CD4-positive, alpha-beta T cell (primary cell): ENCODE measurements at places on chromosomes 1 and 21.

GRCh38 chr1:35379317-35380000, 111.0 kb downstream of the ZMYM4 start:
- no peak for DNase-seq

DNA sequence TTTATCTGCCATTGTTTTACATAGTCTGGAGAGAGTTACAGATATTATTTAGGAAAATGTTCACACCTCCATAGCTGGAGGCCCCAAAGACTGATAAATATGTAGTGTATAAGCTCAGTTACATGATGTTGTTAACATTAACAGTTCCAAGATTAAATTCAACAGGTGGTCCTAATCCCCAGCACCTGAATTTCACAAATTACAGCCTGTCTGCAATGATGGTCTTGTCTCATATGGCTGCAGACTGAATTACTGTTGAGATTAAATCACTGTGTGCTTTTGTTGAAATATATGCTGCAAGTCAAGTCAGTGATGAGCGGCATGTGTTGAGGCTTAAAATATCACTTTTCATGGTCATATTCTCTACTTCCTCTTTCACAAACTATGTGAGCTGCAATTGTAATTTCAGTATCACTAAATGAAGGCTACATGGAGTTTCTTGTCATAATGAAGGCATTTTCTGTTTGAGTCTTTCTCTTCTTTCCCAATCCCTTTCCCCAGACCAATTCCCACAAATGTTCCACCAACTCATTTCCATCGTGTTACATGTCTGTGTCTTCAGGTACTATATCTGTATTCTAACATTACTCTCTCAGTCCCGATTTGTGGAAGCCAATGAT, 4.2 kb downstream of the ST6GALNAC5 start:
- no peak for DNase-seq

GRCh38 chr1:10208537-10208936, 1.8 kb upstream of the KIF1B start:
- DNase-seq, result no peak

DNA sequence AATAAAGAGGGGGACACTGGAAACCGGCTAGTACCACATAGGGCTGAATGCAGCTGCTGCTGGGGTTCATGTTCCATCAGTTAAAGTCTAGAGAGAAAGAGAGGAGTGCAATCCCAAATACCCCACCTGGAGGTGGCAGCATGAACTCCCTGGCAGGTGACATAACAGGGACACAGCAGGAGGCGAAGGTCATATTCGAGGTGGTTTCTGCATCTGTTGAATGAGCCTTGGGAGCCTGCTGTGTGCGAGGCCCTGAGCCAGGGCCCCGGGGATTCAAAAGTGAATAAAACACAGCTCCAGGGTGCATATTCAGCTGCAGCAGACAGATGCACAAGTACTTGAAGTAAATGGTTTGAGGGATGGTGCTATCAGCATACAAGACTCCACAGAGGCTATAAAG, 456.8 kb downstream of the SETD4 start:
- DNase-seq, result no peak

DNA sequence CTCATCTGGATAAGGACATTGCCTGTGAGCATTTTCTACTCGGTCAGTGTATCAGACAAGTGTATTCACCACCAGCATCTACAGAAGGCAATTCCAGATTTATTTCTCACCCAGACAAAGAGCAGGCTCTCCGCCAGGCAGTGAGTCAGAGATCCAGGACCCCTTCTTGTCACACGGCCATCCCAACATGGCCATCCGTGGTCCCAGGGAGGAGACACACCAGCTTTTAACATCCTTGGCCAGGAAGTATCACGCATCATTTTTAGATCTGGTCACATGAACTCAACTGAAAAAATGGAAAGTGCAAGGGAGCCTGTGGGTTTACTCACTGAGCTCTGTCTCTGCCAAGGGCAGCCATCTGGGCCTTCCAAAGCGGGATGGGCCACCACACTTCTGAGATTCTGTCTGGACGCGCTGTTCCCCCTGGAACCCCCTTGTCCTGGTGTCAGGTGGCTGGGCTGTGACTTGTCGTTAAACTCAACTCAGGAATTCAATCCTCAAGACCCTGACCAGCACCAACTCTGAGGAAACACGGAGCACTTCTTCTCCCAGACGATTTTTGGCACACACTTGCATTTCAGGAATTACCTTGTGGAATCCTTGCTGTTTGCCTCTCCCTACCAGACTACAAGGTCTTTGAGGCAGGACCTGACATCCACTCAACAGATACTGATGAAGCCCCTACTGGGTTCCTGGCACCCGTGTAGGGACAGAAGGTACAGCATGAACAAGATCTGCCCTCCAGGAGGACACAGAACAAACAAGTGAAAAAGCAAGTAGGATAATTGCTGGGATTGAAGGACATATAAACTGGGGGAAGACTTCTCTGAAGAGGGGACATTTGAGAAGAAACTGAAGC, 21.6 kb upstream of the CCSAP start:
- DNase-seq, result no peak

DNA sequence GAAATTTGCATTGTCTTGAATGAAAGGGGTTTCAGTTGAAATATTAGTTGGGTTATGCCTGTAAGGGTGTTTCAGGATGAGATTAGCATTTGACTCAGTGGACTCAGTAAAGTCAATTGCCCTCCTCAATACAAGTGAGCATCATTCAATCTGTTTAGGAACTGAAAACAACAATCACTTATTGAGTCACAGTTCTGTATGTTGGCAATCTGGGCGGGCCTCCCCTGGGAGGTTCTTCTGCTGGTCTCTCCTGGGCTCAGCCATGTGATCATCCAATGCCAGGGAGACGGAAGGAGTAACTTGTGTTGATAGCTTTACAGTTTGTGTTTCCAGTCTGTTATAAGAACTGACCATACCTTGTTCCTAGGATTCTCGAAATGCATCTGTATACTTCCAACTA, 262.9 kb upstream of the RUNX1 start:
- no peak for DNase-seq

GRCh38 chr1:191049781-191050180, 572.1 kb upstream of the BRINP3 start:
- no peak for DNase-seq

GRCh38 chr1:63671514-63671913, 78.3 kb downstream of the PGM1 start:
- DNase-seq, result no peak
